ENCODE measurements at places on chromosomes 7 and 10. TPM values are rescaled to one million over a fixed set of nuclear protein-coding genes. Genes with fewer than 3 reads are reported as not detected.

SLC26A3 gene
- total RNA-seq: not detected

SFTPA2 gene
- total RNA-seq: not detected

BEND7 gene
- total RNA-seq: 9.5 TPM

NRCAM gene
- total RNA-seq: 98.8 TPM

OR6B1 gene
- not detected for total RNA-seq

CABCOCO1 gene
- not detected for total RNA-seq

PTPRZ1 gene
- total RNA-seq: not detected

BICC1 gene
- total RNA-seq: 20.5 TPM

NUTM2A gene
- total RNA-seq: 0.05 TPM

NKX1-2 gene
- total RNA-seq: 0.07 TPM

All from A549 treated with ZK216348 at 1 μM for 4 hours (cell line).